ENCODE measurements at places on chromosomes 2 and 18.
A peak's percentile ranks its signal among the peaks of the same experiment; 100 is the strongest.

DNA sequence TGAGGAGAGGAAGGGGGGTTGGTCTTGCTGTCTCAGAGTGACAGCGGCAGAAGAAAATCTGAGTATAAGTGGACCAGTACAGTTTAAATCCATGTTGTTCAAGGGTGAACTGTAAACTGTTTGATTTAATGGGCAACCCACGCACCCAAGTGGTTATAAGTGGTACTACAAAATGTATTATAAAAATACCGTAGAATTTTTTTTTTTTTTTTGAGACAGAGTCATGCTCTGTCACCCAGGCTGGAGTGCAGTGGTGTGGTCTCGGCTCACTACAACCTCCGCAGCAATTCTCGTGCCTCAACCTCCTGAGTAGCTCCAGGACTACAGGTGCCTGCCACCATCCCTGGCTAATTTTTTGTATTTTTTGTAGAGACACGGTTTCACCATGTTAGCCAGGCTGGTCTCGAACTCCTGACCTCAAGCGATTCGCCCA lies 2.1 kb upstream of the CHCHD5 start:
- peak; percentile 42 for DNase-seq

GRCh38 chr2:40388161-40388560 lies 63.7 kb downstream of the SLC8A1 start:
- no peak for DNase-seq

GRCh38 chr2:14790041-14790640 lies 157.6 kb downstream of the LRATD1 start:
- DNase-seq, result no peak

GRCh38 chr2:26652361-26653041 lies 11.3 kb upstream of the CIB4 start:
- no peak for DNase-seq

- no peak for DNase-seq
These were observed 156.8 kb downstream of the L3MBTL4 start for GRCh38 chr18:6257950-6258349.
